ENCODE measurements at places on chromosomes 12 and 14.

GRCh38 chr12:120903412-120904196 lies 554 bp downstream of the SPPL3 start:
- DNase-seq = peak; percentile 56

DNA sequence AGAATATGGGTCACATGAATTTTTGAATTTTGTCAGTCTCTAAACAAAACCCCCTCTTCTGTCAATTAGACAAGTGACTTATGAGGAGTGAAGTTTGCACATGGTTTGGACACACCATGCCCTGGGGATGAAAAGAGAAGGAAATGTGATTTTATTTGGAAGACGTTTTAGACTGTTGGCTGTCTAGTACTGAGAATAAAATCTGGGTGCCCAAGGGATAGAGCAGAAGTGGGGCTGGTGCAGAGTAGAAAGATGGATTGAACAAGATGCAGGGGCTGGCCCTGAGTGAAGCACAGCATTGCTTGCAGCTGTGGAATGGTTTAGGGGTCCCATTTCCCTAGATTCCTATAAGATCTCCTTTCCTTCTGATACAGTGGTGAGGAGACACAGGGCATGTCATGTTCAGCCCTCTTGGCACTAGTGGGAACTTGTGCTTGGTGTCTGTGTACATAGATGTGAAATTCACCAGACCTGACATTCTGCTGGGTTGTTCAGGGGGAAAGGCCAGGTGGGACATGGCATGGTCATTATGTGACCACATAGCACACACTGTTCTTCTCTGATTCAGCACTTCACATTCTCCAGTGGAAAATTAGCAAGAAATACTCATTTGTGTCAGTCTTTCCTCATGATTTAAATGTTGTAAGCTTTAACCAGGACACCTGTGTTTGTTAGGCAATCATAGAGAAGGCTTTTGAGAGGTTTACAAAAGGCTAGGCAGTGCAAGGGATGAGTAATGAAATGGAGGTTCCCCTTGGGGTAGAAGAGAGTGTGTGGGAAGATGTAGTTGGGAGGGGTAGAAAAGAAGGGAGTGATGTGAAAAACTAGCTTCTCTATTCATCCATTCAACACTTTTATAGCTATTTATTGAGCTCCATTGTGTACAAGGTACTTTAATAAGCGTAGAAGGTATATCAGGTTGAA lies 202.3 kb upstream of the IGF1 start:
- DNase-seq = no peak

DNA sequence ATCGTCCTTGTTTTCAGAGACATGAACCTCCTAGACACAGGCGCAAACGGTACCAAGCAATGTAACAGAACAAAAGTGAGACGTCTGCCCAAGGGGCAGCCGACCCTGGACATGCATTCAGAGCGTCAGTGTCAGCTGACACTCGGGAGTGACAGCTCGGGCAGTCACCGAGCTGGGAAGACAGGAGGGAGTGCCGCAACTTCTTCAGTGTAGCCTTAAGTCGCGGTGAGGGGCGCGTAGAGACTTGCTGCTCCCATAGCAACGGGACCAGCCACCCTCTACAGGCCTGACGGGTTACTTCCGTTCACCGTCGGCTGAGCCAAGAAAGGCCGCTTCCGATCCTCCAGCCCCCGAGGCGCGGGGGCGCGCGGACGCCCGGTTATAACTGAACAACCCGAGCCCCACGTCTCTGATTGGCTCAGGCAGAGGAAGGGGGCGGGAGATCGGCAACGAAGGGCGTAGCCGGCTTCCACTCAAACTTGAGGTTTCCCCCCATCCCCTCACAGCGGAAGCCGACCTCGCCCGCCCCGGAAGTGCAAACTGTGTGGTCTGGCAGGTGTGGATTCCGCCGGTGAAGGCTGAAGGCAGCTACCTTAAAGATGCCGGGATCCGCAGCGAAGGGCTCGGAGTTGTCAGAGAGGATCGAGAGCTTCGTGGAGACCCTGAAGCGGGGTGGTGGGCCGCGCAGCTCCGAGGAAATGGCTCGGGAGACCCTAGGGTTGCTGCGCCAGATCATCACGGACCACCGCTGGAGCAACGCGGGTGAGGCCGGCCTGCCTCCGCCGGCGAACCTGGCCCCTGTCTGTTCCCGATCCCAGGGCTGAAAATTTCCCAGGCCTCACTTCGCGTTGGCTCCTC lies at the start of gene EIF2B2:
Gene EIF2B2 (plus strand): TSS at position 530 of the 858 bp plus-strand sequence. CDS start 70 bp downstream, at position 600.
- DNase-seq = peak; percentile 98

DNA sequence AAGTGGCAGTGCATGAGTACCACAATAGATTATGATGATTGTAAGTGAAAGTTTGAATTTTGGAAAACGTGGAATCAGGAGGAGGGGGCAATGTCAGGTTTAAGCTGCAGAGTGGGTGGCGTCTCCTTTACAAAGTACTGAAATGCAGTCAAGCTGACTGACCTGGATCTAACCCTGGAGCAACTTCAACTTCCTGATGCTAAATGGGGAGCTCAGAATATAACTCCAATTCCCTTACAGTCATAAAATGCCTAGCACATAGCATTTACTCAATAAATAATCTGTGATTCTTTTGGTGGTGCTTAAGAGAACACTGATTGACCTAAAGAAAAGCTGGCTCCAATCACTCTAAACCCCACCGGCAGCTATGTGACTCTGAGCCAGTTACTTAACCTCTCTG lies 38.5 kb downstream of the CCDC60 start:
- no peak for DNase-seq

DNA sequence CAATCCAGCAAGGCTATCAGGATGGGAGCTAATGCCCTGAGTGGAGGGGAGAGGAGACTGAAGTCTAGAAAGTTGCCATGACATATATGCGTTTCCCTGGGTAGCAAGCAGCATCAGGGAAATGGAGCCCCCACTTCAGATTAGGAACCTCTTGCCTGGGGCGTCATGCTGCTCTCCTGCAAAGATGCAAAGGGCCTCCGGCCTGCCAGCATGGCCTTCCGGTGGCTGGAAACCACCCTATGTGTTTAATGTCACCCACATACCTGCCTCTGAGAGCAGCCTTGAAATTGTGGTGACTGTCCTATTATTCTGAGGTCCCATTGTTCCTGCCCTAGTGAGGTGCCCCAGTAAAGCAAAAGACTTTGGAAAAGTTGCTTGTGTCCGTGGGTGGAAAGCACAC lies 10.0 kb upstream of the IFI27L2 start:
- no peak for DNase-seq

GRCh38 chr14:22689199-22689598 lies 45.0 kb upstream of the OR6J1 start:
- DNase-seq = no peak

GRCh38 chr12:11687528-11687927 lies 38.1 kb downstream of the ETV6 start:
- no peak for DNase-seq

DNA sequence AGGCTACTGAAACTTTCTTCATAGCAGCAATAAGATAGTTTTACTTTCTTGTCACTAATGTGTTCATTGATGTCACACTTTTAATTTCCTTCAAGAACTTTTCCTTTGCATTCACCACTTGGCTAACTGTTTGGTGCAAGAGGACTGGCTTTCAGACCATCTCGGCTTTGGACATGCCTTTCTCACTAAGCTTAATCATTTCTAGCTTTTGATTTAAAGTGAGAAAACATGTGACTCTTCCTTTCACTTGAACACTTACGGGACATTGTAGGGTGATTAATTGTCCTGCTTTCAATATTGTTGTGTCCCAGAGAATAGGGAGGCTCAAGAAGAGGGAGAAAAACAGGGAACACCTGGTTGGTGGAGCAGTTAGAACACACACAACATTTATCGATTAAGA lies 41.9 kb downstream of the IFNG start:
- no peak for DNase-seq

DNA sequence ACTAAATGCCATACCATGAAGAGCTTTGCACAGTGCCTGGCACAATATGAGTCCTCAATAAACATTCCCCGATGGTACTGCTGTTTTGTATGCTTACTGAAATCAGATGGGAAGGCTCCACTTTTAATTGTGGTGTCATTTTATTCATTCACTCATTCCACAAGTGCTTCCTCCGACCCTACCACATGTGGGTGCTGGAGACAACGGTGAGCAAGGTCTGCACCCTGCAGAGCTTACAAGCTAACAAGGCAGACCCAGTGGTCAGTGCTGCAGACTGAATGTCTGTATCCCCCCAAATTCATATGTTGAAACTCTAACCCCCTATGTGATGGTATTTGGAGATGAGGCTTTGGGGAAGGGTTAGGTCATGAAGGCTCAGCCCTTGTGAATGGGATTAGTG lies 48.3 kb downstream of the RFX4 start:
- DNase-seq = no peak

GRCh38 chr14:39664646-39665045 lies 232.4 kb upstream of the FBXO33 start:
- no peak for DNase-seq

DNA sequence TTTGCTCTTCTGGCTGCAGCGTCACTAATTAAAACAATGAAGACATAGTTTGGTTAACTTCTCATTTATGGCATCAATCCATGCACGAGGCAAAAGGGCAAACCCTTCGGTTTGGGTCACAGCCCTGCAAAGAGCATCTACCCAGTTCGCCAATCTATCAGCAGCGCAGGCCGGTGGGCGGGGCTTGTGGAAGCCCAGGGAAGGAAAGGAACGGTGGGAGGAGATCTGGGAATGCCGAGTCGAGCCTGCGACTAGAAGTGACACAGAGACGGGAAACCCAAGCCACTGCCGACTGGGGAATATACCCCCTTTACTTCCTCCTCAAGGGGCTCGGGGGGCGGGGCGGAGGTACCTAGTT lies 466 bp downstream of the KICS2 start:
- peak; percentile 35 for DNase-seq

DNA sequence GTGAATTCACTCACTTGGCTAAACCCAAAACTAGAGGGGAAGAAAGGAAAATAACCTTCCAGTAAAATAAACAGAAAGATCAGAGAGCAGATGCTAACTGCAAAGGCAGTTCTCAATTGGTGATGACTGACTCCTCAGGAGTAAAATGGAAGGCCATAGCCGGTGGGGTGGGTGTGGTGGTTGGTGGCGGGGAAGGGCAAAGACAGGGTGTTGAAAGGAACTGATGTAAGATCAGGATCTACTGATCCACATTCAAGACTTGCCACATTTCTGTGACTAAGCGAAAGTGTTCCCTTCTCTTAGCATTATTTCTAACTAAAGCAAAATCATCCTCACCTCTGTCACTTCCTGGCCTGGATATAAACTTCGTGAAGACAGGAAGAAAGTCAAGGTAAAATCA lies 26.3 kb upstream of the TC2N start:
- no peak for DNase-seq
